ENCODE measurements at places on chromosomes 7 and 10.

DNA sequence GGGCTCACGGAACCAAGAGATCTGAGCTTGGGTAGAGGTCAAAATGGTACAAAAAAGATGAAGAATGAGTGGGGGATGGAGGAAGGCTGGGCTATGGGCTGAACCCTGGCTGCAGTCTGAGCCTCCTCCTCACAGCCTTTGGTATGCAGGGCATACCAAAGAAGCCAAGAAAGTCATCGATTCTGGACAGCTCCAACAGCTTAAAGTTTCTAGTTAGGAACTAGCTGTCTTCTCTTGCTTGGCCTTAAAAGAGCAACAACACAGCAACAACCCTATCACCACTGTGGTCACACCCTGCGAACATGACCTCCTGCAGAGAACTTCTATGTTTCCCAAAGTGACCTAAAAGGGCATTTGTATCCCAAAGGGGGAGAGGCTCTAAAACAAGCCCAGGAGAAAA lies 126.1 kb upstream of the EFCAB10 start:
- DNase-seq = no peak

- DNase-seq = no peak
Measured at GRCh38 chr10:129892548-129893052, 71.5 kb downstream of the EBF3 start.

GRCh38 chr10:44930904-44931620 lies 19.9 kb downstream of the TMEM72 start:
- no peak for DNase-seq

GRCh38 chr7:157789094-157789493 lies 452.3 kb downstream of the DNAJB6 start:
- no peak for DNase-seq

All from NCI-H2171 treated with DMSO at 0.1 percent for 48 hours (cell line).